Kidney (tissue), 22 donors: ENCODE measurements at places on chromosomes 12 and 14.
A peak's percentile ranks its signal among the peaks of the same experiment; 100 is the strongest.

GRCh38 chr12:63400718-63401117 lies 249.7 kb upstream of the AVPR1A start:
- no peak for DNase-seq

- no peak for DNase-seq
Measured at GRCh38 chr12:15852383-15852782, 29.8 kb upstream of the STRAP start.

- DNase-seq, result peak; percentile 61
Measured at GRCh38 chr14:24162093-24162492, 1.0 kb downstream of the IRF9 start.

DNA sequence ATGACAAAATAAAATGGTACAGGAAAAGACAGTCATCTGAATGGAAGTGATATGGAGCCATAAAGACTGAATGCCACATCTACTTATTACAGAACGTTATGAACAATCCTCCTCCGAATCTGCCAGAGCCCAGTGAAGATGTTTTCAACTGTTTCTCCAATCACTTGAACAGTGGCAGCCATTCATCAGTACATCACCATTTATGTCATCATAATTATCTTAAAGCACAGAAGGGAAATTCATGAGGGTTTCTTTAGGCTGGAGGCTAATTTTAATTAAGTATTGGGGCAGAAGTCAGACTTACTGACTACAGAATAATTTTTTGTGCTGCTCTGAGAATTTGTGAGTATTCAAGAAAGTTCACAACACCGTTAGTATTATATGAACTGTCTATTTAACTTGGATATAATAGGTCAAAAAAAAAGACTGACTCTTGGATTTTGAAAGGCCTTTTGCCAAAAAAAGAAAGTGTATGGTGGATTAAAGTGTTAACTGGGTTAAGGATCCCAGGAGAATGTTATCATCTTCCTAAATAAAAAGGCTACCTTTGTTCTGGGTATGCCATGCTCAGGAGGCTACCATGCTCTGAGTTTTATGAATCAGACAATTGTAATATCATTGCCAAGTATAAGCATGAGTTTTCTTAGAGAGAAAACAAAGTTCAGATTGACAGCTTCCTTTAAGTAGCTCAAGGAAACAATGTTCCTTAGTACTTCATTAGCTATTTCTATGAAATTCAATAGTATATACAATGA lies 40.1 kb downstream of the PDZRN4 start:
- DNase-seq, result no peak

GRCh38 chr12:71691504-71692129 lies 5.7 kb downstream of the TMEM19 start:
- no peak for DNase-seq

GRCh38 chr12:85036234-85036707 lies at the start of the genes LRRIQ1 and TSPAN19:
TSS of gene LRRIQ1 (plus strand) at chr12:85036351. CDS start at chr12:85038177, 1,826 bp downstream.
TSS of gene TSPAN19 (minus strand) at chr12:85036277. CDS start at chr12:85029946, 6,331 bp downstream.
- DNase-seq, result peak; percentile 92

DNA sequence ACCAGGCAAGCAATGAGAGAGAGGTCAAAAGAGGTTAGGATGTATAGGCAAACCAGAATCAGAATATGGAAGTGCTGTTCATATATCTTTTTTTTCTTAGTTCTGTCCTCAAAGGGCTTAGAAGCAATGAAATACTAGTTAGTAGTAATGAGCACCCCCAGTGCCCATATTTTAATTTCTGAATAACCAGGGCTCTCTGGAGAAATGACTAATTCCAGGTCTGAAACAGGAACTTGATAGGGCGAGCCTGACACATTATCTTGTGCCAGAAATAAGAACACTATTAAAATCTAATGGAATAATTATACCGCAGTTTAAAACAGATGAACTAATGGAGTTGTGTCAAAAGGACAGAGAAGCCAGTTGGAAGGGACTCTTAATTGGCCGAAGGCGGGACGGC lies 30.9 kb downstream of the BICDL1 start:
- DNase-seq, result no peak

- DNase-seq, result no peak
Measured at GRCh38 chr12:15474766-15475165, 152.5 kb downstream of the PTPRO start.

DNA sequence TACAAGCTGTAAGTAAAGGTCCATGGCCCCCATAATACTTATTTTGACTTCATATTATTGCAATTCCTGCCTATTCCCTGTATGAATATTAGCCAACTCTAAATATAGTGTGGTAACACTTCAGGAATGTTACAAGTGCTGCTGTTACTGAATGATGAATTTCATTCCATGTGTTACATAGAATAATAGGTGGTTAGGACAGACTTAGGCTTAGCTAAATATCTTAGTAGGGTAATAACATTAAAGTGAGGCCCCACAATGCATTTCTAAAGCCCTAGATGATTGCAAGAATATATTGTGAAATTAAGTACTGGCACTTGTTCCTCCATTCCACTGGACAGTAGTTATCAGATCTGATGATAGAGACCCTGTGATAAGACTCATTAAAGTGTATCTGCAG lies 182.7 kb downstream of the PCNX1 start:
- no peak for DNase-seq

DNA sequence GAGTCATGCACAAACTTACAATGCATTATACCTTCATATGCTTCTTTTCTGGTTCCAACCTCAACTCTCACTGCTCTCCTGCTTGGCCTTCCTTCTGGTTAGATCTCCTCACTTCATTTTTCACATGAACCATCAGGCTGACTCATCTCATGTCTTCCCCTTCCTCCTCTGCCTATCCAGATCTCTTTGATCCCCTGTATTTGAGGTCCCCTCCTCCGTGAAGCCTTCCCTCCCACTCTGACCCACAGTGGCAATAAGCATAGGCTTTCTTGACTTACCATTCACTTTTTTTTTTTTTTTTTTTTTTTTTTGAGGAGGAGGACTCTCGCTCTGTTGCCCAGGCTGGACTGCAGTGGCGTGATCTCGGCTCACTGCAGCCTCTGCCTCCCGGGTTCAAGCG lies 14.7 kb upstream of the ASIC1 start:
- no peak for DNase-seq

DNA sequence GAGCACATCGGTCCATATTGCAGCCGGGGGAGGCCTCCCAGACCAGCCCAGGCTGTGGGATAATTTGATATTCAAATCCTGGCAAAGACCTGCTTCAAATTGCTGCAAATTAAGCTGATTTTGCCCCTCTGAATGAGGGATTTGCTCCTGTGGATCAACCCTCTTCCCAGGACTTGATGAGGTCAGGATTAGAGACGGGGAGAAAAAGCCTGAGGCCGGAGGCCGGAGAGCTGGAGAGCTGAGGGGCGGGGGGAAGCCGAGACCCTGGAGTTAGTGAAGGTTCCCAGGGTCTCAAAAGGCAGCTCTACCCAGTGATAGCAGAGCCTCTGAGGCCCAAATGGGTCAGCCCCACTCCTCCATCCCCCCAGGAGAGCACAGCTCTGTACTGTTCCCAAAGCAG lies 17.5 kb upstream of the VSX2 start:
- DNase-seq, result no peak

DNA sequence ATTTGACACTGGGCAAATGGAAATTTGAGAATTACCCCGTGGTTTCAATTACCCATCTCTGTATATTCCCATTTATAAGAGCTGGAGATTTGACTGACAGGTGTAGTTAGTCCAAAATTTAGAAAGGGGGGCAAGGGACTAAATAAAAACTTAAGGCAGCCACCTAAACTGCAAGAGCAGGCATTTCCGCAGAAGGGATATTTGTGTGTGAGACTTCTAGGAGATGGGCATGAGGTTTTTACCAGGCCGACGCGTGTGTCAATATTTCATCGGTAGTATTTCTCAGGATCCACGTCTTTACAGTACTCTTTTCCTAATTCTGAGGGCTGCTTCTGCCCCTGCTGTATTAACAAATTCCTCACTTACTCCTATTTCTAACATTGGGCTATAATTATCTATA lies 1.4 kb downstream of the FAR2 start:
- no peak for DNase-seq

DNA sequence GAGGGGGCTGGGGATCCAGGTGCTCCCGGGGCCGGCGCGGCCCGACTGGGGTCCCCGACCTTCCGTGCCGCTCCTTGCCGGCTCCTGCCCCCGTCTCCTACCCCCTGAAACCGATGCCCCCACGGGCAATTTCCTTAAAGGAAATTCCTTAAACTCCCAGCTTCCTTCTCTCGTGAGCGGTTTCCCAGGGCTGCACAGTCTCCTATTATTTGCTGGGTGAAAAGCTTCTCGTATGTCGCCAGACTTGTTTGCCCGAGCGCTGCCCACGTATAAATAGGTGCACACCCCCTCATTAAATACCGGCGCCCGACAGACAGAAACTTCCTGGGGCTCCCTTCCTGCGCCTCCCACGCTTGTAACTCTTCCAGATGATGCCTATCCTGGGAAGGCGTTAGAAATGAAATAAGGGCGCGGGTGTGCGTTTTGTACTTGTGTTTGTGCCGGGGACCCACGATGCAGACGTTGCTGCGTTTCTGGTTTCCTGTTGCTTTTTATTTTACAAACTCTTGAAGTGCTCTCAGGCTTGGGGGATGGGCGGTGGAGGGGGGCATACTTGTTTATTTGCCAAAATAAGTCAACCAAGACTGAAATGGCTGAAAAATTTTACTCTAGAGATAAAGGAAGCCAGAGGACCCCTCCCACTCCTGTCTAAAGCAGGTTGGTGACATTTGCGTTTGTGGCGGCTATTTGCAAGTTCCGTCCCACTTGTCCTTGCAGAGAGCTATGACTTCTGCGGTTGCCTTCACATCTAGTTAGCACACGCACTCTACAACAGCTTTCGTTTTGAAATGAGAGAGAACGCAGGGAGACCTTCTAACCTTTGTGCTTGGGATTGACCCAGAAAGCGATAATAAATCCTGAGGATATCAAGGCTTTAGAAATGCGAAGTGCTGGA lies 1.0 kb downstream of the HIP1R start:
- DNase-seq, result peak; percentile 80

- no peak for DNase-seq
Measured at GRCh38 chr12:3553221-3553620, 62.2 kb downstream of the PRMT8 start.

GRCh38 chr14:71720978-71721624 lies 211.1 kb upstream of the RGS6 start:
- no peak for DNase-seq

GRCh38 chr12:108886873-108887629 lies 7.2 kb downstream of the DAO start:
- no peak for DNase-seq

DNA sequence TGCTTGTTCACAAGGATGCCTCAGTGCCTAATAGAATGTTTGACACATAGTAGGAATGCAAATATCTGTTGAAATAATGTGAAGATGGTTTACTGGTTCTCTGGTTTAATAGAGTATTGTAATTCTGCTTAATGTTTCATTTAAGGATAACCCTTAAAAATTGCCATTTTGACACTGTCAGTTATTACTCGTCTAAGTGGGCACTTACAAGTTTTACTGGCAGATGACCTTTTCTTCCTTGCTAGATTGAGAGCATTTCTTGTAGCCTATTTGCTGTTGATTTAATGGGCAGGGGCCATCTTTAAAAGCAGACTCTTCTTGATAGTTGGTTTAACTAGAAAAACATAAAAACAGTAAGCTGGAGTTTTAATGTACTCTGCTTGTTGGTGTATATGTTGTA lies 1.9 kb downstream of the TMEM263 start:
- DNase-seq, result no peak

GRCh38 chr12:3554371-3555115 lies 63.5 kb downstream of the PRMT8 start:
- peak; percentile 31 for DNase-seq

DNA sequence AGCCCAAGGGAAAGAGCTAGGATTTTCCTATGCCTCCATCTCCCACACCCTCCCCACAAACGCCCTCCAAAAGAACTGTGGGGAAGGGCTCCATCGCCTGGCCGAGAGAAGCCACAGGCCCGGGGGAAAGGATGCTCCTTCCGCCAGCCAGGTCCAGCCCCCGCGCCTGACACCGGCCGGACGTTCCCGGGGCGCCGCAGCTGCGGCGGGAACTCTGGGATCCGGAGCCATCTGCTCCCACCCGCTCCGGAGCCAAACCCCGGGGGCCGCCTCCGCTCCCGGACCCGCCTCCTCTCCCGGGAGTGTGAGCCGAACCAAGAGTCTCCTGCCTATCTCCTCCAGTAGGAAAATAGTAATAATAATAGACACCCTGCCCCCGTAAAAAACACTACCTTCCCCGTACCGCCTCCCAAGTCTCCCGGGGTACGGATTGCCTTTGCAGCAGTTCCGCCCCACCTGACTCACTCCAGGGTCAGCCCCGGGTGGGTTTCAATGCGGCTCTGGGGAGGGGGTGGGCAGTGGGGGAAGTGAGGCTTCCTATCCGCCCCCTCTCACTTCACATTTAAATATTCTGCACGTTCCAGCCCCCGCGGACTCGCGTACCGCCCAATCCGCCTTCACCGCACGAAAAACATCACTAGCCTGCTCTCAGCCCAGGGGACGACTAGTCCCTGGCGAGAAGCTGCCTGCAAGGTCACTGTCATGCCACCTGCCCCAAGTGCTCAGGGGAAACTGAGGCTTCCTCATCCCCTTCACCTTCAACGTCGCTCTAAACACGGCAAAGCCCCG lies 2.4 kb downstream of the AGAP2 start:
- no peak for DNase-seq

DNA sequence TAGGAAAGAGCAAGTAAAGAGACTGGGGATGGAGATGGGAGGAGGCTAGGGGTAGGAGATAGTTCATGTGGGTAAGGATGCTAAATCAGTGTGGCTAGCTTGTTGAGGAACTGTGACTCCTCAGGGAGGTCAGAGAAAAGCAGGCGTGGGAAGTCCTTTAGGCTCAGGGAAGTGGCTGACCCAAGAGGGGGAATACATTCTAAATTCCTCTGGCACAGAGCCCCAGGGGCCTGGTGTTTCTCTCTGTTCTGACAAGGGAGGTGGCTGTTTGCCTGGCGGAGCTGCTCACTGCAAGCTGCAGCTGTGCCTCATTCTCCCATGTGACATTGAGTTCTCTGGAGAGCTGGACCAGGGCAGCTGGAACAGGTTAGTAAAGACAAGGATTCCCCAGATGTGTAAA lies 152.2 kb upstream of the SLC38A2 start:
- DNase-seq, result peak; percentile 56

GRCh38 chr12:122013136-122013535 lies 8.5 kb upstream of the BCL7A start:
- DNase-seq, result no peak

GRCh38 chr12:52418576-52419110 lies 12.5 kb upstream of the KRT82 start:
- DNase-seq, result no peak

DNA sequence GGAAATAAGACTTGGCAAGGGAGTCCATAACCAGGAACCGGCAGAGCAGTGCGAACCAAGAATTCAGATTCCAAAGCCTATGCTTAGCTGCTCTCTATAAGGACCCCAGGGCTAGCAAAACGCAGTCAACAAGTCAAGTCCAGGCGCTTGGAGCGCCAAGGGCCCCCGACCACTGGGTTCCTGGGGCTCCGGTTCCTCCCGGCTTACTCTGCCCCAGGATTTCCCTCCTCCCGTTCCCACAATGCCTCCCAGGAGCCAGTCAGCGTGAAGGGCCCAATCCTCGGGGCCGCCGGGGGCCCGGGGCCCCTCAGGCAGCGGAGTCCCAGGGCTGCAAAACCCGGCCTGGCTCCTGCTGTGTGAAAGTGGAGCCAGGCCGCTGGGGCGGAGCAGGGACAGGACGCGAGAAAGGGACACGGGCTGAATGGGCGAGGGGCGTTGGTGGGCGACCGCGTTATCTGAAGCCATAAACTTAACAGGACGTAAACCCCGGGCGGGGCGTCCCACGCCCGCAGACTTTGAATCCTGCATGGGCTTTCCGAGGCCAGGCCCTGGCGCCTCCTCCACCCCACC lies 1.5 kb downstream of the KRT8 start:
- peak; percentile 96 for DNase-seq

GRCh38 chr14:22952418-22952817 lies 4.5 kb downstream of the HAUS4 start:
- DNase-seq, result no peak
